Kidney glomerular epithelial cell (primary cell): ENCODE measurements at places on chromosomes 13 and 19.

GRCh38 chr19:12703046-12703445, 6.6 kb upstream of the FBXW9 start:
- peak; percentile 29 for DNase-seq

- DNase-seq: no peak
Observed at GRCh38 chr13:105047676-105048295, 1487.7 kb downstream of the EFNB2 start.

GRCh38 chr19:33376423-33376822, 2.9 kb downstream of the CEBPG start:
- DNase-seq: peak; percentile 15

- DNase-seq: no peak
Observed at GRCh38 chr19:38793177-38793576, 4.2 kb downstream of the LGALS7B start.
